ENCODE measurements at places on chromosomes 16 and 17. TPM values are rescaled to one million over a fixed set of nuclear protein-coding genes. Genes with fewer than 3 reads are reported as not detected.

The NLRC3 gene
- 31.5 TPM for total RNA-seq

The XYLT1 gene
- total RNA-seq = 12.2 TPM

The TM4SF5 gene
- total RNA-seq = not detected

The PRSS22 gene
- total RNA-seq = not detected

- no peak for DNase-seq
Measured at GRCh38 chr17:29169806-29170591, 10.2 kb downstream of the MYO18A start.

DNA sequence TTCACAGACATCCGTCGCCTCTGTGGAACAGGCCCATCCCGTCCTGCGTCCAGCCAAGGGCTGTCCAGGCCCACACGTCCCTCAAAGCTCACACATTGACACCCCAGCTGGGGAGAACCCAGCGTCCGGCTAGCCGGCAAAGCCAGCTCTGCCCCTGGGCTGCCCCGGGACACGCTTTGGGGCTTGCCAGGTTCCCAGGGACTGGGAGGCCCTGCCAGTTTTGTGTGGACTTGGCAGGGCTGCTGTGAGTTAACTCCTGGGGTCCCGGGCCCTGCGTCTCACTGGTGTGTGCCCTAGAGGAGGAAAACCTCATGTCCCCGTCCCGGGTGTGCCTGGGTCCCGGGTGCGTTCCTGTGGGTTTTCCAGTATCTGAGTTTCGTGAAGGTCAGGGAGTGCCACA is 6.3 kb downstream of the SOX8 start:
- DNase-seq = no peak

GRCh38 chr16:77617996-77618395 is 104.3 kb upstream of the NUDT7 start:
- no peak for DNase-seq

DNA sequence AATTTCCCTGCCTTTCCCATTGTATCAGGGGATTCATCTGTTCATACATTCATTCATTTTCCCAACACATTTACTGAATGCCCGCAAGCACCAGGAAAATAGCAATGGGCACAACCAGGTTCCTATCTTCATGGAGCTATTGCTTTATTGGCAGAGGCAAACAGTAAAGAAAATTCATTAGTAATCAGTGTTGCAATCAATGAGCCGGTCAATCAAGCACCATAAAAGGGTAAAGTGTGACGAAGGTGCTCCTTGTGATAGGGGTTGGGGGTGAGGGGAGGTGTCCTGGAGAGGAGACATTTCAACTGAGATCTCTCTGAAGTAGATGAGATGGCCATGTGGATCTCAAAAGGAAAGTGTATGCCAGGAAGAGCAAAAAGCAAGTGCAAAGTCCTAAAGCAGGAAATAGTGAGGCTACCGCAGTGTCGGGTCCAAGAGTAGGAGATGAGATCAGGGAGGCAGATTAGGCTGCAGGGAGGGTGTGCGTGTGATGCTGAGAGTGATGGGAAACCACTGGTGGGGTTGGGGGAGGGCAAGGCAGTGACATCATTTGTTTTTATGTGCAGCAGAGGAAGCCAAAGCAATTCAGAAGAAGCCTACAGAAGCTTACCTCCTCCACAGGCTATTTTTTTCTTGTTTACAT is 28.4 kb downstream of the CDH13 start:
- no peak for DNase-seq

DNA sequence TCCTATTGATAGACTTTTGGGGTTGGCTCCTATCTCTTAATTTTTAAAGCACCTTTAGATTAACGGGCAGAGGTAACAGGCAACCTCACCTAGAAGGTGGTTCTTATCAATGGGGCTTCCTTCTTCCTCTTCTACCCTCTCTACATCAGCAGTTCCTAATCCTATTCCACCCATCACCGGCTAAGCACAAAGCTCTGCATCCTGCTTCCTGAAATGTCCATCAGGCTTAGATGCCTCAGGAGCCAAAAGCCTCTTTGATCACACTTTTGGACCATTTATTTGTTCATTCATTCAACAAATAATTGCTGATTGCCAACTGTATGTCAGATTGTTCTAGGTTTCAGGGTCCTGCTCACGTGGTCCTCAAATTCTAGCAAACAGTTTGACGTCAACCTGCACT is 586.0 kb downstream of the TOX3 start:
- DNase-seq = no peak

DNA sequence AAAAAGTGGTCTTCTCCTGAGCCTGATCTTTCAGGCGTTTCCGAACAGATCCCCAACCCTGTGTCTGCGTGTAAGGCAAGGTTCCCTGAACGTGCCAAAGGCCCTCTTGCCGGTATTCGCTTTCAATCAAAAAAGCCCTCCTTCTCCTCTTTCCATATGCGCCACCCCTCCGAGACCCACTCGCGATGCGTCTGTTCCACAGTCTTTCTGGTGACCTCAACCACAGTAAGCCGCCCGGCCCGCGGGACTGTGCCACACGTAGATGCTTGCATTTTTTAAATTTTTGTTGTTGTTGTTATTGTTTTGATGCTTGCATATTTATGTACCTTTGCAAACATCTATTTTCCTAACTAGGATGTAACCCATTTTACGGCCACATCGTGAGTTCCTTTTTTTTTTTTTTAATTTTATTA is 607 bp upstream of the PRPSAP1 start:
- no peak for DNase-seq
